Uterus (tissue), 4 donors: ENCODE measurements at places on chromosomes 6 and 20.

- H3K36me3 ChIP-seq, result no peaks in the 10 kb centered on the region
- H3K27ac ChIP-seq, result peak overlapping the region; percentile 53
- peaks cover 10% of the 10 kb centered on the region for H3K27me3 ChIP-seq
- no peak for DNase-seq
- no peaks in the 10 kb centered on the region for H3K4me1 ChIP-seq
- H3K4me3 ChIP-seq, result peak overlapping the region; percentile 30
Observed at GRCh38 chr6:26252077-26252472, 112.9 kb upstream of the BTN3A2 start.

DNA sequence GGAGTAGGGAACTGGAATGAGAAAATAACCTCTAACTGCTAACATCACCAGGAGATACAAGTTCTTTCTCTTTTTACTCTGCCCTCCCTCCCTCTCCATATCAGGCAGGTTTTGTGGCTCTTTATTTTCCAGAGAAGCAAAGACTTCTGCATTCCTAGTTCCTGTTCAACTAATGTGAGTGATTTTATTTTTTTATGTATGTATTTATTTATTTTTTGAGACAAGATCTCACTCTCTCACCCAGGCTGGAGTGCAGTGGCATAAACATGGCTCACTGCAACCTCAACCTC lies 6.0 kb upstream of the IER3 start:
- H3K27ac ChIP-seq, result peak overlapping the region; percentile 79
- DNase-seq, result no peak
- H3K27me3 ChIP-seq, result no peaks in the 10 kb centered on the region
- H3K4me1 ChIP-seq, result no peaks in the 10 kb centered on the region

- no peaks in the 10 kb centered on the region for H3K4me1 ChIP-seq
- no peaks in the 10 kb centered on the region for H3K27me3 ChIP-seq
- no peak overlapping the region for H3K4me3 ChIP-seq
- no peak overlapping the region for H3K27ac ChIP-seq
Observed at GRCh38 chr6:90934966-90935365, 348.1 kb upstream of the MAP3K7 start.

DNA sequence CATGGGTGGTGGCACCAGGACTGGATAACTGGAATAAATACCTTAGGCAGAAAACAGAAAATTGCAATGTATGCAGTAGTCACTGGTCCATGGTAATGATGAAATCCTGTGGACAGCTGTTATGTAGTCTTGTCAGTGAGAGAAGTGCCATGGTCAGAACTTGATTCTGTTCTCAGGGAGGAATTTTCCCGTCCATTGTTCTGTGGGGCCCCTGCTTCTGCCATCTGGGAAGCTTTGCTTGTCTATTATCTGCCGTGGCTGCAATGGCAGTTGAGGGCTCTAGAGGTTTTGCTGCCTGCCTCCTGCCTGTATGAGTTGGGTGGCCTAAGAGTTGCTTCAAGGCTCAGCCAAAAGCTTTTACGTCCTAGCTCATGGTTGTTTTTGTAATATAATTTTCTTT lies 126.8 kb upstream of the SLC35B3 start:
- H3K27me3 ChIP-seq, result no peaks in the 10 kb centered on the region
- no peak for DNase-seq
- H3K4me3 ChIP-seq, result no peak overlapping the region

DNA sequence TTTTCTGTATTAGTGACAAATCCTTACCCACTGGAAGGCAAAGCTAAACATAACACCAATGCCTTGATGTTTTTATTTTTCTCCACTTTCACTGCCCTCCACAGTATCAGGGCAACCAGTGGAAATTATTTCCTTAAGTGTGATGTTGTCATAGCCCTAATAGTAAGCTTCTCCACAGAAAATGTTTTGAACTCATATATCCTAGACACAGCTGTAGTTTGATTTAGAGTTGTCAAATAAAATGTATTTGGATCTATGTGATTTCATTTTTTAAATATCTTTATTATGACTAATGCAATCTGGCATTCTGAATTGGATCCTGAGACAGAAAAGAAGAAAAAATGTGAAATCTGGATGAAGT lies 70.9 kb upstream of the UFL1 start:
- no peaks in the 10 kb centered on the region for H3K27me3 ChIP-seq
- H3K4me1 ChIP-seq, result no peaks in the 10 kb centered on the region
- no peak for DNase-seq
- H3K4me3 ChIP-seq, result no peak overlapping the region
- H3K27ac ChIP-seq, result no peak overlapping the region

DNA sequence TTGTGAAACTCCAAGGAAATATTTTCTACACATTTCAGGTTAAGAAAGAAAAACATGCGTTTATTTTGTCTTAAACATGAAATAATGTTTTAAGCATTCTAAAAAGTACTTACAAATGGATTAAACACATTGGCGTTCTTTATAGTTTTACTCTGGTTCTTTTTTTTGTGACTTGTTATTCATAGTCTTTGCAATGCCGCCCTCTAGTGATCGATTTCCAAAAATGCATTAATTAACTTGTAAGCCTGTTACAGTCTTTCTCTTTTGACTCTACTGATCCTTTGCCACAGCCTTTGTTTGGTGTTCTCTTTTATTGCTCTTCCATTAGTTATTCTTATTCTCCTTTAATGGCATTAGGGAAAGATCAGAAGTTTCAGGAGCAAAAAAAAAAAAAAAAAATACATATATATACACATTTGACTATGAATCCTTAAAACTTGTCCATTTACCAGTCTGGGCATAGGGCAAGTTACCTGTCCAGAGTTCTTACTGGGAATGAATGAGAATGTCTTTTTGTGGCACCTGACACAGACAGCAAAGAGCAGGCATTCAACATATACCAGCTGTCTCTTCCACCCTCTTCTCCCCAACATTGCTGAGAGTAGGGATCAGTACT lies 59.9 kb downstream of the MACROD2 start:
- no peaks in the 10 kb centered on the region for H3K4me1 ChIP-seq
- no peak overlapping the region for H3K4me3 ChIP-seq
- no peaks in the 10 kb centered on the region for H3K36me3 ChIP-seq
- peak overlapping the region; percentile 53 for H3K27ac ChIP-seq
- H3K27me3 ChIP-seq, result no peaks in the 10 kb centered on the region
- peak; percentile 27 for DNase-seq

- DNase-seq, result no peak
- H3K27ac ChIP-seq, result no peak overlapping the region
- no peaks in the 10 kb centered on the region for H3K36me3 ChIP-seq
Observed at GRCh38 chr20:2887715-2888114, 14.4 kb downstream of the PTPRA start.

DNA sequence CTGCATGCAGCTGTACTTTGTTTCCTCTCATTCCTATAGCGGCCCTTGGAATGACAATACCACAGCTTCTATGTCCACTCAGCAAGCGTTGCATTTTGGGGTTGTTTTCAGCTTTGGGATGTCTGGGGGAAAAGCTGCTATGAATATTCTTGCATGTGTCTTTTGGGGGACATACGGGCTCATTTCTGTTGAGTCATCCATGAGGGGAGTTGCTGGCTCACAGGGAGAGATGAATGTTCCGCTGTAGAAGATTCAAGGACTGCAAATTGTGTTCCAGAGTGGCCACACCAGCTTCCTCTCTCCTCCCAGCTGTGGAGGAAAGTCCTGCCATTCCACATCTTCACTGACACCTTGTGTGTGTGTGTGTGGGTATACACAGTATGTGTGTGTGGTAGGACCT lies 43.3 kb downstream of the TGM2 start:
- no peak overlapping the region for H3K27ac ChIP-seq

DNA sequence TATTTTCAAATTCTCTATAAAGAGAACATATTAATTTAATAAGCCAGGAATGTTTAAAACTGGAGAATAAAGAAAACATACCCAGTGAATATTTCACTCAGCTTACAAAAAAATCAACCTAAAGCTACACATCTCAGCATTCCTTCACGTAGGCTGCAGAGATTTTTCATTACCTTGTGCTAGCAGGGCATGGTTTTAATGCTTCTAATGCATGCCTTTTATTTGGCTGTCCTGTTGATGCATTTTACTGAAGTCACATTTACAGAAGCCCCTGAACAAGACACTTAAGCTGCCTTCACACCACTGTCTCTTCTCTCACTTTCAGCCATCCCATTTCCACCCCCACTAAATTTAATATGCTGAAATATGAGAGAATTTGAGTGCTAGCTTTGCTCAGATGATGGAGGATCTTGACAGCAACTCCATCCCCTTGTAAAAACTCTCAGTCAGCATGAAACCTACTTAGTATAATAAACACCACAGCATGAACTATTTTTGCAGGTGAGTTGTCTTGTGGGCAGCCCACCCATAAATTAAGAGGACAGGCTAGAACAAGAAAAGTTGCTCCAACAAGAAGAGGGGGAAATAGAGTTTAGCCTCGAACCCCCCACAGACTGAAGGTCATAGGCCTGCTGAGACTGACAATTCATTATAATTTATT lies 159.4 kb downstream of the SIM1 start:
- H3K27me3 ChIP-seq, result no peaks in the 10 kb centered on the region
- DNase-seq, result no peak
- H3K27ac ChIP-seq, result no peak overlapping the region
- no peaks in the 10 kb centered on the region for H3K4me1 ChIP-seq
- H3K36me3 ChIP-seq, result no peaks in the 10 kb centered on the region

DNA sequence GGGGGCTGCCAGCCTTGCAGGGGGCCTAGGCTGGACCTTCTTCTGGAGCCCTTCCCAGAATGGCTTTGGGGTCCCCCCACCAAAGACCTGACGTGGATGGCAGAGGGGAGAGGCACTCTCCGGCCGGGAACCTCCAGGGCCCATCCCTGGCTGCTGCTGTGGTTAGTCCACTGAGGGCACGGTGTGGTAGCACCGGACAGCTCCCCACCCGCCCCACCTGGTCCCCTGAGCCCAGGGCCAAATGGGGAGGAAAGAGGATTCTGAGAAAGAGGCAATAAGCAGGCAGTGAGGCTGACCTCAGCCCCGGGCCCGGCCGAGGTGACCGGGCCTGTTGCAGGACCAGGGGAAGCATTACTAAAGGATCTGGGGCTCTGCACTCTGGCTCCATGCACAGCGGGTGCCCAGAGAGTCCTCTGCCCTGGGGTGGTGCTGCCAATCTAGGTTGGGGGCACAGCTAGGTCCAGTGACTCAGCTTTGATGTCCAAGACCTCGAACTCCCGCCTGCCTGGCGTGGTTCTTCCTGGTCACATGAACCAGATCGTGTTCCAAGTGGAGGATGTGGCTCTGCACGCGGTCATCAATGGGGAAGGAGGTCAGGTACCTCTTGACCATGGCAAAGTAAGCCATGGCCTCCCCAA lies 2.2 kb downstream of the CENPB start:
- no peak for DNase-seq
- no peak overlapping the region for H3K4me3 ChIP-seq
- peaks cover 23% of the 10 kb centered on the region for H3K4me1 ChIP-seq
- no peaks in the 10 kb centered on the region for H3K27me3 ChIP-seq
- no peaks in the 10 kb centered on the region for H3K36me3 ChIP-seq

- H3K36me3 ChIP-seq, result no peaks in the 10 kb centered on the region
- no peaks in the 10 kb centered on the region for H3K27me3 ChIP-seq
- no peak overlapping the region for H3K4me3 ChIP-seq
- H3K27ac ChIP-seq, result no peak overlapping the region
Observed at GRCh38 chr6:10511477-10511876, 9.7 kb upstream of the GCNT2 start.

DNA sequence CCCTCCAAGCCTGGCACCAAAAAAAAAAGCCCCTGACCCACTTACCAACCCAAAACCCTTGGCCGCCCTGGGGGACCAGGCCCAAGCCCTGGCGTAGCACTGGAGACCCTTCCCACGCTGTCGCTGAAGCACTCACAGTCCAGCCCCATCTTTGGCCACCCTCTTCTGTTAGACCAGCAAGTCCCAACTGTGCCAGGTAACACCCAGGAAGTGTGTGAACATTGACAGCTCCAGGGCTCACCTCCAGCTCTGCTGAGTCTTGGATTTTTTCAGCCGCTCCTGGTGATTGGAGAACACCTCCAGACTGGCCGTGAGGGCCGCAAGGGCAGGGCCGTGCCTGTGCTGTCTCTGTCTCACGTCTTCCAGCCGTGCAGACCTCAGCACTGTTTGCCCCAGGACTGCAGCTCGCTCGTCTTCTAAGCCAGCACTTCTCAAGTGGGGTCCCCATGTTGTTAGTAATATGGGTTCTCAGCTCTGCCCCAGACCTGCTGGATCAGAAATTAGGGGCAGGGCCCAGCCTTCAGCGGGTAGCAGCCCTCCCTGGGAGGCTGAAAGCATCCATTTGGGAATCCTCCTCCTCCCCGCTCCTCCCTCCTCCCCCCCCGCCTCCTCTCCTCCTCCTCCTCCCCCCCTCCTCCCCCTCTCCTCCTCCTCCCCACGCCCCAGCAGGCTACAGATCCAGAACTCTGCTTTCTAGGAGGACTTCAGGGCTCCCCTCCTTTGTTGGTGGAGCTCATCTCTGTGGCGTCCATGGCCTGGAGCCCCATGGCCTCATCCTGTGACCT lies 18.1 kb downstream of the NPEPL1 start:
- H3K27me3 ChIP-seq, result no peaks in the 10 kb centered on the region
- no peaks in the 10 kb centered on the region for H3K4me1 ChIP-seq
- H3K4me3 ChIP-seq, result no peak overlapping the region
- DNase-seq, result no peak
- no peak overlapping the region for H3K27ac ChIP-seq

DNA sequence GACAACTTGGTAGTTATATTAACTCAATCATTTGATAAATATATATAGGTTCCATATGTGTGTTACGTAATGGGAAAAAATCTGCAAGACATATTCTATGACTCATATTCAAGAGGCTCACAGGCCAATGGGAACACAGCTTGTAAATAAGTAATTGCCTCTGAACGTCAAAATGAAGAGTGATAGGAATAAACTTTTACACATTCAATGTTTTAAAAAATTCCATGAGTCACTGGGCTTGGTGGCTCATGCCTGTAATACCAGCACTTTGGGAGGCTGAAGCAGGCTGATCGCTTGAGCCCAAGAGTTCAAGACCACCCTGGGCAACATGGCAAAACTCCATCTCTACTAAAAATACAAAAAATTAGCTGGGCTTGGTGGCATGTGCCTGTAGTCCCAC lies 209.4 kb upstream of the MCHR2 start:
- no peaks in the 10 kb centered on the region for H3K27me3 ChIP-seq
- no peaks in the 10 kb centered on the region for H3K36me3 ChIP-seq
- no peaks in the 10 kb centered on the region for H3K4me1 ChIP-seq
- no peak overlapping the region for H3K4me3 ChIP-seq

DNA sequence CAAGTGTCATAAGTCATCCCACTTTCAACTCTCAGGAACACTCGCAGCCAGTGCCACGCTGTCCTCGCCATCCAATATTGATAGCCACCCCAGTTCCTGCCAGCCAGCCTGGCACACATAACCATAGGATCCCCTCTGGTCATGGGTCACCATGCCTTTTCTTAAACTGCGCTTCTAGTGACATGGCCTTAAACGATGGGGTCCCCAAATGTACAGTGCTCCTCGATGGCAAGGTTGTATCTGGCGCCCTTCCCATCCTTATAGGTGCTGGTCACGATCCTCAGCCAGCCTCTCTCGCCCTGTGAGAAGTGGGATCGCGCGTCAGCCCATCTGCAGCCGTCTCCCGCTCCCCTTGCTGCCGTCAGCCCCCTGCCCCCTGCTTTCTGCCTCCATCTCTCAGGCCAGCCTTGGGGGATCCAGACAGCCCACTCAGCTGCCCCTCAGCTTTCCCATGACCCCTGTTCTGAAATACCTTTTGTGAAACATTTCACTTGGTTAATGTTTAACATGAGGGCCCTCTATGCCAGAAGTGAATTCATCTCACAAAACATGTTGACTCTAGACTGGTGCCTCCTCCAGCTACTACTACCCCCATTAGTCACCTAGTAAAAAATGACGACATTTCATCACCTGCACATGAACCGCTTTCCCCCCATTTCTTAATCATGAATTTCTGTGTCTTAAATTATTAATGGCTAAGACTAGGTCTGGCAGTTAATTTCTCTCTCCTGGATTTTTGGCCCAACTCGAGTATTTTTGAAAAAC lies 11.4 kb downstream of the CTSZ start:
- no peaks in the 10 kb centered on the region for H3K4me1 ChIP-seq
- H3K27me3 ChIP-seq, result no peaks in the 10 kb centered on the region
- H3K4me3 ChIP-seq, result no peak overlapping the region
- no peak for DNase-seq
